CD8-positive, alpha-beta memory T cell (primary cell): ENCODE measurements at places on chromosomes 5 and 9. TPM values are rescaled to one million over a fixed set of nuclear protein-coding genes. Genes with fewer than 3 reads are reported as not detected.

Gene RALGPS1
- 3.2 TPM for polyA plus RNA-seq

Gene FAT2
- not detected for polyA plus RNA-seq

Gene CEMIP2
- 8.8 TPM for polyA plus RNA-seq

Gene GPRIN1
- polyA plus RNA-seq: 0.43 TPM

Gene FCN2
- not detected for polyA plus RNA-seq

Gene ZNF658
- 1.1 TPM for polyA plus RNA-seq

Gene PIP5K1B
- polyA plus RNA-seq: not detected

Gene GABRA1
- polyA plus RNA-seq: not detected

Gene EQTN
- not detected for polyA plus RNA-seq

DNA sequence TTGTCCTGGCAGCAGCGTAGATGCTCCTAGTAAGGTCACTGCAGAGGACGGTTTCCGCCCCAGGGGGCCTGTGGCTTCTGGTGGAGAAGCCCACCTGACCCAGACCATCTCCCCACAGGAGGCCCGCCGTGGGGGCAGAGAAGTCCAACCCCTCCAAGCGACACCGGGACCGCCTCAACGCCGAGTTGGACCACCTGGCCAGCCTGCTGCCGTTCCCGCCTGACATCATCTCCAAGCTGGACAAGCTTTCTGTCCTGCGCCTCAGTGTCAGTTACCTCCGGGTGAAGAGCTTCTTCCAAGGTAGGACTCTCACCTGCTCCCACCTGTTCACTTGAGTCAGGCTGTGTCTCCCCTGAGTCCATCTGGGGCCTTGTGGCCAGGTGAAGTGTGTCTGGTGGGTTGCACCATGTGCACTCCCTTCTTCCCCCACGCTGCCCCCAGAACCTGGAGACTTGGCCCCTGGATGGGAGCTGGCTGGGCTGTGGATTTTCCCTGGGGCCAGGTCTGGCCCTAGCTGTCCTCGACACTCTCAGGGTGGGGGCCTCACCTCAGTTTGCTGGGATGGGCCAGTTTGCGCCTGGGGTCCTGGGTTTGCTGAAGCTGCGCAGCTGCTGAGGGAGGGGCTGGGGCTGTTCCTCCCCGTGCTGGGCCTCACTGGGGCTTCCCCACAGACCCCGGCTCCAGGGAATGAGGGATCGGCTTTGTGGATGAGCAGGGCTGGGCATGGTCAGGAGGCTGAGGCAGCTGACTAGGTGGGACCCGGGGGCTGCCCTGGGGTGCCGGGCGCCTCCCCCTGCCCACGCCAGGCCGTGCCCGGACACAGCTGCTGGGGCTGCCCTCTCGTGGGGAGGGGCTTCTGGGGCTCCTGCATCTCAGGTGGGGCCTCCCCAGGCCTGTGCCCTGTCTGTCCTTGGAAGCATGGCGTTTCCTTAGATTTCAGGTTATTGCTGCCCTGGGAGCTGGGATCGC is 32.4 kb downstream of the AHRR start:
- no peaks in the 10 kb centered on the region for H3K36me3 ChIP-seq
- no peak overlapping the region for H3K4me3 ChIP-seq
- H3K27me3 ChIP-seq: no peaks in the 10 kb centered on the region
- H3K4me1 ChIP-seq: no peaks in the 10 kb centered on the region

- H3K27ac ChIP-seq: no peak within 1 kb of the TSS
- peaks cover 6% of the 10 kb centered on the region for H3K27me3 ChIP-seq
- no peaks in the 10 kb centered on the region for H3K4me1 ChIP-seq
- no peaks in the 10 kb centered on the region for H3K36me3 ChIP-seq
Measured at GRCh38 chr9:115117999-115118878, at the start of gene TNC. Gene TNC, minus strand, starts transcription at chr9:115118157. Its CDS starts 27,139 bp downstream, at chr9:115091018.

DNA sequence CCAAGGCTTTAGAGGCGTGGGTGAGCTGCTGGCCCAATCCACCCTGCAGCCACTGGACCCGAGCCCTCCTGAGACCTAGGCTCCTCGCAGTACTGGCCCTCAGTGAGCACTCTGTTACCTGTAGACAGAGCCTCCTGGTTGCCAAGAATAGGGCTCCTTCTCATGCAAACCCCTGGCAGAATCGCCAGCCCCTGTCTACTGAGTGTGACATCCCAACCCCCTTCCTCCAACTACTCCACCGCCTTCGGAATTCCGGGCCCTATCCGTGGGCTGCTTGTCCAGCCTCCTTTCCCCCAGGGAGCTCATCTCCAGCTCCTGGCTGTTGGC is 23.8 kb upstream of the COL5A1 start:
- H3K4me1 ChIP-seq: no peaks in the 10 kb centered on the region
- no peak for DNase-seq
- no peak overlapping the region for H3K27ac ChIP-seq
- H3K4me3 ChIP-seq: no peak overlapping the region

- H3K36me3 ChIP-seq: no peaks in the 10 kb centered on the region
- no peaks in the 10 kb centered on the region for H3K27me3 ChIP-seq
- no peak for DNase-seq
- H3K4me1 ChIP-seq: no peaks in the 10 kb centered on the region
- no peak overlapping the region for H3K27ac ChIP-seq
Measured at GRCh38 chr5:167777746-167778145, 513.7 kb upstream of the WWC1 start.

- no peaks in the 10 kb centered on the region for H3K4me1 ChIP-seq
- no peak overlapping the region for H3K4me3 ChIP-seq
- DNase-seq: no peak
- H3K27me3 ChIP-seq: no peaks in the 10 kb centered on the region
- no peaks in the 10 kb centered on the region for H3K36me3 ChIP-seq
Measured at GRCh38 chr9:135692410-135692809, 6.9 kb downstream of the SOHLH1 start.

GRCh38 chr9:126533926-126534310 is 79.8 kb upstream of the LMX1B start:
- no peaks in the 10 kb centered on the region for H3K36me3 ChIP-seq
- H3K27me3 ChIP-seq: peaks cover 5% of the 10 kb centered on the region
- H3K4me1 ChIP-seq: no peaks in the 10 kb centered on the region
- H3K4me3 ChIP-seq: no peak overlapping the region

- H3K36me3 ChIP-seq: no peaks in the 10 kb centered on the region
- no peak for DNase-seq
- H3K4me1 ChIP-seq: peaks cover 6% of the 10 kb centered on the region
Measured at GRCh38 chr9:93205045-93205768, 21.3 kb downstream of the WNK2 start.

DNA sequence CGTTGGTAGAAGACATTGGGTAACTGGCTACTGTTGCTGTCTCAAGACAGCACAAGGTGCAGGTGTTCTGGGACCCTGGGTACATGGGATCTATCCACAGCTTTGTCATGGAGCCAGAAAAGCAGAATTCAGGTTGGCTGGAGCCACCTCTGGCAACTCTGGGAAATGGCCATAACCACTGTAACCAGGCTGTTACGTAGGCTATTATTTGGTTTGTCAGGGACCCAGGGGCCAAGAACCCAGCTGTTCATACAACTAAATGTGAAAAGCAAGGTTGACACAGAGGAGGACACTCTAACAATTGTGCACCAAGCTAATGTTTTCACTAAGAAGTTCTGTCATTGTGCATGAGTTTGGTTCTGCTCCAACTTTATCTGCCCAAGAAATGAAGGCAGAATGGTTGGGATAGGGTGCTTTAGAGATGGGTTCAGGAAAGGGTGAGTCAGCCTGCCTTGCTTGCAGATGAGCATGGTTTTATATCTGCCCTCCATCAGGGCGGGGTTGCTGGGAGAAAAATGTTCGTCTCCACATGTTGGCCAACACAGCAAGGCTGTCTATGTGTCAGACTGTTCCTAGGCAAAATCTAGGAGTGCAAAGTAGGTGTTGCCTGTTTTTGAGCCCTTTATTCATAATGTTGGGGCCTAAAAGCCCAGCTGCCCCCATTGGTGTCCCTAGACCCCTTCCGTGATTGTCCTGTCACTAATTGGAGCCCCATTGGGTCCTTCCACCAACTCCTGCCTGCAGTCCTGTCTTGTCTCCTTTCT is 131.3 kb upstream of the DAP start:
- no peak overlapping the region for H3K4me3 ChIP-seq
- no peaks in the 10 kb centered on the region for H3K27me3 ChIP-seq
- H3K4me1 ChIP-seq: no peaks in the 10 kb centered on the region
- no peaks in the 10 kb centered on the region for H3K36me3 ChIP-seq
- no peak for DNase-seq

DNA sequence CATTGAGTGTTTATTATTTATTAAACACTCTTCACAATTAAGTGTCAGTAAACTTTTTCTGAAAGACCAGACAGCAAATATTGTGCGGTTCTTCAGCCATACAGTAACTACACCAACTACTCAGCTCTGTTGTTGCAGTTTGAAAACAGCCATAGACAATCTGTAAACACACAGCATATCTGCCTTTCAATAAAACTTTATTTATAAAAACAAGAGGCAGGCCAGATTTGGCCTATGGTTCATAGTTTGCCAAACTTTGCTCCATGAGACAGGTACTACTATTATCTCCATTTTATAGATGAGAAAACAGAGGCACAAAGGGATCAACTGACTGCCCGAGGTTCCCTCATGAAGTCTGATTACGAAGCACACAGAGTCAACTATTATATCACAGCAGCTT is 11.5 kb downstream of the ADAMTS12 start:
- no peaks in the 10 kb centered on the region for H3K4me1 ChIP-seq
- H3K27ac ChIP-seq: no peak overlapping the region
- H3K4me3 ChIP-seq: no peak overlapping the region
- H3K27me3 ChIP-seq: no peaks in the 10 kb centered on the region

DNA sequence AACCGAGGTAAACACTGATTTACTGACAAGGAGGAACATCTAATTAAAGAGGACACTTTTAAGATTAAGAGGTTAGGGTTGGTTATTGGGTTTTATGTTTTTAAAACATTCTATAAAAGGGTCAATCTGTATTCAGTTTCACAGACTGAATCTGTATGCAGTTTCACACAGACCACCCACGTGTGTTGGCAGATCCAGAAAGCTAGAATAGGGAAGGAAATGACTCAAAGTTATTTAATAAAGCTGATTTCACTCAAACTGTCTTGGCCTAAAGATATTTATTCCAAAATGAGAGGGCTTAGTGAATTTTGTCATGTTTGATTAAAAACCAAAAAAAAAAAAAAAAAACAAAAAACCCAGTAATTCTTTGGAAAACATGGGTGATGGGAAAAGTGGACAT is 140.2 kb downstream of the SLC24A2 start:
- no peaks in the 10 kb centered on the region for H3K4me1 ChIP-seq
- no peaks in the 10 kb centered on the region for H3K36me3 ChIP-seq
- no peak overlapping the region for H3K27ac ChIP-seq
- H3K27me3 ChIP-seq: no peaks in the 10 kb centered on the region
- DNase-seq: no peak

DNA sequence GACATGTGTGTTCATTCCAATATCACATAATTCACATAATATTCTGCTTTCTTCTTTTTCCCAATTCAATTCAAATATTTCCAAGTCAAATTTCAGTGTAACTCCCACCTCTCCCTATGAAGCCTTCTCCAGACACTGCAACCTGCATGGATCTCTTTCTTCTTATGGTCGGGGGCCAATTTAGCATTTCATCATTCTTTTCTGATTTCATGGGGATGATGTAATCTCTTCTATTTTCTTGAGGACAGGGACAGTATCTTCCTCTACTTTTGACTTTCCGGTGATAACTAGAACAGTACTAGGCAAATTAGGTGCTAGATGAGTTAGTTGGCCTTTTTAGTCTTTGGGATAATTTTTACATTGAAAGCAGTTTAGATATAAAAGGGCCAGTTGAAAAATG is 92.7 kb downstream of the CARTPT start:
- H3K27me3 ChIP-seq: no peaks in the 10 kb centered on the region
- H3K4me3 ChIP-seq: no peak overlapping the region
- no peaks in the 10 kb centered on the region for H3K36me3 ChIP-seq
- no peak overlapping the region for H3K27ac ChIP-seq

GRCh38 chr5:9188956-9189355 is 356.9 kb downstream of the SEMA5A start:
- DNase-seq: no peak
- H3K4me3 ChIP-seq: no peak overlapping the region
- no peaks in the 10 kb centered on the region for H3K36me3 ChIP-seq
- H3K27ac ChIP-seq: no peak overlapping the region
- H3K4me1 ChIP-seq: no peaks in the 10 kb centered on the region

GRCh38 chr5:149561848-149562247 is 10.6 kb upstream of the CSNK1A1 start:
- H3K27me3 ChIP-seq: no peaks in the 10 kb centered on the region
- H3K36me3 ChIP-seq: no peaks in the 10 kb centered on the region
- peaks cover 20% of the 10 kb centered on the region for H3K4me1 ChIP-seq

GRCh38 chr9:131728961-131729360 is 10.9 kb downstream of the RAPGEF1 start:
- H3K4me3 ChIP-seq: peak overlapping the region; percentile 49
- H3K36me3 ChIP-seq: no peaks in the 10 kb centered on the region
- no peaks in the 10 kb centered on the region for H3K27me3 ChIP-seq
- H3K27ac ChIP-seq: peak overlapping the region; percentile 62

GRCh38 chr5:143194206-143194605 is 209.3 kb downstream of the NR3C1 start:
- H3K27ac ChIP-seq: no peak overlapping the region
- DNase-seq: no peak
- H3K4me1 ChIP-seq: no peaks in the 10 kb centered on the region
- H3K36me3 ChIP-seq: peaks cover 5% of the 10 kb centered on the region
- no peaks in the 10 kb centered on the region for H3K27me3 ChIP-seq

DNA sequence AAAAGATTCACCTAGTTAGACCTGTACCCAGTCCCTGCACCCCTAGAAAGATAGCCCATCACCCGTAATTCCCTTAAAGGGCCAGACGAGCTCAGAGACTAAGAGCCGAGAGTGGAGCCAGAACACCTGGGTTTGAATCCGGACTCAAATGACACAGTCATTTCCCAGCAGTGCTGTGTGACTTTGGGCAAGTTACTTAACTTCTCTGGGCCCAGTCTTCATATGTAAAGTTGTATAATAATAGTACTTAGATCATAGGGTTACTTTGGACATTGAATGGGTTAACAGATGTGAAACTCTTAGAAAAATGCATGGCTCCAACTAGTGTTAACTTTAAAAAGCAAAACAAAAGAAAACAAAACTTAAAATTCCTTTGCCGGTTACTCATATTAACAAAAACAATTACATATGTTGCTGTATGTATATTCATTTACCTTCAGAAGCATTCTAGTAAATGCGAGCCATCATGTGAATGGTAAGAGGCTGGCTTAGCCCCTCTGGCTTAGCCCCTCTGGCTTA is 40.4 kb upstream of the RASGRF2 start:
- H3K36me3 ChIP-seq: no peaks in the 10 kb centered on the region
- no peak overlapping the region for H3K27ac ChIP-seq
- H3K4me1 ChIP-seq: no peaks in the 10 kb centered on the region
- H3K4me3 ChIP-seq: no peak overlapping the region
- no peaks in the 10 kb centered on the region for H3K27me3 ChIP-seq

DNA sequence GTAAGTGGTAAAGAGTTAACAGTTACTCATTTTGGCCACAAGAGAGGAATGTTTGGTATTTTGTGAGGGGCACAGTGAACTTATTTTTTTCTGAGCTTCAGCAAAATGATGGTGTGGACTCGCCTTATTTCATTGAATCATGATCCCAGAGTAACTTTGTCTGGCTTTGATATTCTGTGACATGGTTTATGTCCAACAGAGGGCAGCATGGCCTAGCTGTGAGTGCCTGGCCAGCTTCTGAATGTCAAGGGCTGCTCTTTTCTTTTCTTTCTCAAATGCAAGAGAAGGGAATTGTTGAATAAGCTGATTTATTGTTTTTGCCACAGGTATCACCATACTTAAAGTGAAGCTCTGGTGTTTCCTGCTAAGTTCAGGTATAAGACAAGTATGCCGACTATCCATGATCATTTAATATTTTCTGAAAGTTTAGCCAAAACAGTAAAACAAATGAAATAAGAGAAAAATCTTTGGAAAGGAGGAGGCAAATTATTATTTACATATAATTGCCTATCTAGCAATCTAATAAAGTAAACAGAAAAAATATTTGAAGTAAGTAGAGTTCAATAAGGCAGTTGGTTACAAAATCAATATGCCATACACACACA is 31.7 kb downstream of the MRPL22 start:
- no peaks in the 10 kb centered on the region for H3K36me3 ChIP-seq
- H3K4me1 ChIP-seq: no peaks in the 10 kb centered on the region
- no peaks in the 10 kb centered on the region for H3K27me3 ChIP-seq
